ENCODE measurements at places on chromosomes 16 and 17.

- DNase-seq, result no peak
These were observed 290.5 kb upstream of the FOXF1 start for GRCh38 chr16:86219655-86220445.

DNA sequence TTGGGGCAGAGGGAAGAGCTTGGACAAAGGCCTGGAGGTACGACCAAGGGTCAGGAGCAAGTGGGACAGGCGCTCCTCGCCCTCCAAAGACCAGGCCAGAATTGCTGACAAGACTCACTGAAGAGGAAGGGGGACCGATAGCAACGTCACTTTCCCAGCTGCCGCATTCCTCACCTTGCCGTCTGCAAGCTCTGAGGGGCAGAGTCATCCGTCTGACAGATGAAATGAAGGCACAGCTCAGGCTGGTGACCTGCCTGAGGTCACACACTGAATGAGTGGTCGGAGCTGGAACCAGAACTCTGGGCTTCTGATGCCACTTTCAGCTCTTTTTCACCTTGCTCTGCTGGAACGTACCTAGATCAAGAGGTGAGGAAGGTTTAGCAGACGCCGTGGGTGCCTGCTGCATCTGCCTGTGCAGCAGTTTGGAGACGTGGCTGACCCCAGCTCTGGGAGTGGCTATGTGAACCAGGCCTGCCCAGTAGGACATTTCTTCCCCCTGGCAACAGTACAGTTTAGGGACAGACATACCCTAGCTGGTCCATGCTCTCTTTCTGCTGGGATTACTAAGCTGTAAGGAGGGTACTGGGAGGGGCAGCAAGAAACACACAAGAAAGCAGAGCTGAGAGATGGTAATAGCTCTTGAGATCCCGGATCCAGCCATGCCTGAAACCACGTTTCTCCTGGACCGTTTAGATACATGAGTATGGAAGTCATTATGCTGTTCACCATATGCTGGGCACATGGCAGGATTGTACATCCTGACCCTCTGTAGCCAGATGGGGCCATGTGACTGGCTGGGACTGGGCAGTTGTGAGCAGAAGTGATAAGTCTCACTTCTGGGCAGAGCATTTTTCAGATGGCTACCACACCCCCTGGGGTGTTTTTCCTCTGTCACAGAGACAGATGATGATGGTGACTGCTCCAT is 50.9 kb downstream of the IL21R start:
- no peak for DNase-seq

DNA sequence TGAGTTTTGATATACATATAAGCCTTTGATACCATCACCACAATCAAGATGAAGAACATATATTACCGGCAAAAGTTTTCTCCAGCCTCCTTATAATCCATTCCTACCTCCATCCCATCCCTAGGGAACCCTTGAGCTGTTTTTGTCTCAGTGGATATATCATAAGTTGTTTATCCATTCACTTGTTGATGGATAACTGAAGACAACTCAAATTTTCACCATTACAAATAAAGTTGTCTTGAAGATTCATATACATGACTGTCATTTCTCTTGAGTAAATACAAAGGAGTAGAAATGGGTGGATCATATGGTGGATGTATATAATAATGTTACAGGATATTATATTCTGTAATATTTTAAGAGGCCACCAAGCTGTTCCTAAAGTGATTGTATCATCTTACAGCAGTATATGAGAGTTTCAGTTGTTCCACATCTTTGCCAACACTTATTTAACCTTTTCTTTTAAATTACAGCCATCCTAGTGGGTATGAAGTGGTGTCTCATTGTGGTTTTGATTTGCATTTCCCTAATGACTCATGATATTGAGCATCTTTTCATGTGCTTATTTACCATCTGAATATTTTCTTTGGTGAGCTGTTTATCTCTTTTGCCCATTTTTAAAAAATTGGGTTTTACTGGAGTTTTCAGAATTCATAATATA is 17.4 kb downstream of the NF1 start:
- DNase-seq, result no peak

- DNase-seq, result no peak
These were observed 81.6 kb upstream of the XYLT1 start for GRCh38 chr16:17552351-17552750.

DNA sequence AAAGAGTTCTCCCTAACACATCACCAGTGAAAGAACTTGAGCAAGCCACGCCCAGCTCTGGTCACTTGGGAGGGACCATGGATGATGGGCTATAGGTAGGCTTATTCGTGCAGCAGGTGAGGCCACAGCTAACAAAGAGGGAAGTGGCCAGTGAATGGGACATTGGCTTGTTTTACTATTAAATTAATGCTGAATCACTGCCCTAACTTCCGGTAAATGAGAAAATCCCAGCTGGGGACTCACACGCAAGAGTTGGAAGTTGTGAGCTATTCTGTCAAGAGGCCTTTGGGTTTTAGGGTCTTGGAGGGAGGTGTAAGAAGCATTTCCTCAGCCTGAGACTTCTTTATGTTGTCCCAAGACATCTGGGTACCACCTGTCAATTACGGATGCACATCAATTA is 315.3 kb downstream of the XYLT1 start:
- no peak for DNase-seq

GRCh38 chr16:17034477-17035252 is 436.1 kb downstream of the XYLT1 start:
- DNase-seq, result no peak

All from HTR-8/SVneo (cell line).